ENCODE measurements at places on chromosomes 7 and 10.

DNA sequence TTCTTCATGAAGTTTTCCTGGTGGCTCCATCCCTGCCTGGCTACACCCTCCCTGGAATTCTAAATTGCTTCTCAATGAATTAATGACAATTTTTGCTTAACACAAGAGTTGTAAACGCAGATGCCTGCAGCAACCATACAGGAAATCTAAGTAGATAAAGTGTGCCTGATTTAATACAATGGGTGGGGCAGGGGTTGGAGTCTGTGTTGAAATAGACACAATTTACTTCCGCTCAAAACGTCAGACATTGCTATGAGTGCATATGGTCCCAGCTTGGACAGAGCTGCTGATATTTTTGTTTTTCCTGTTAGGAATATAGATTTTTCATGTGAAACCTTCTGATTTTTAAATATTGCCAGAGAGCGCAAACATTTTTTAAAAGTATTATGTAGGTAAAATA, 1235.0 kb upstream of the SORCS1 start:
- no peak for DNase-seq

DNA sequence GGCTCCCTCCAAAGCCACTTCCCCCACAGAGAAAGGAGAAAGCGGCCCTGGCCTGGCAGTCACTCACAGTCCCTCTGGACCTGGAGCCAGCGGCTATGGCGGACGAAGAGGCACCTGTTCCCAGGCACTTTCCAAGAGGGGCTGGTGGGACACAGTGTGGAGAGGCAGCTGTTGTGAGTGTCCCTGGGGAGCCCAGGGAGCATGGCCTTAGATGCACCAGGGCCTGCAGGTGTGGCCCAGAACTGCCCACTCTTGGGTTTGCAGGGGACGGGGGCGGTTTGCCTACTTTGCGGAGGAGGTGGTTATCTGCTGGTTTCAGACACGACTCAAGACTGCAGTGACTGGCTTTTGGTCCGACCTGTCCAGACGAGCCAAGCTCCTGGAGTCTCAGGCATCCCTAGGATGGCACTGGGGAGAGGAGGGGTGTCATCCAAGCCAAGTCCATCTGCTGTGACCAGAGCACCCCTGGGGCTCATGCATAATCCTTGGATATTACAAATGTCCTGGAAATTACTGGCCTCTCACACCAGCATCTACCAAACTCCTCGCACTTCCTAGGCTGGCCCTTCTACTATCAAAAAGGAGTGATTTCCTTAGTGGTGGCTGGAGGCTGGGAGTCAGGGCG, 18.4 kb downstream of the CTBP2 start:
- DNase-seq: no peak

DNA sequence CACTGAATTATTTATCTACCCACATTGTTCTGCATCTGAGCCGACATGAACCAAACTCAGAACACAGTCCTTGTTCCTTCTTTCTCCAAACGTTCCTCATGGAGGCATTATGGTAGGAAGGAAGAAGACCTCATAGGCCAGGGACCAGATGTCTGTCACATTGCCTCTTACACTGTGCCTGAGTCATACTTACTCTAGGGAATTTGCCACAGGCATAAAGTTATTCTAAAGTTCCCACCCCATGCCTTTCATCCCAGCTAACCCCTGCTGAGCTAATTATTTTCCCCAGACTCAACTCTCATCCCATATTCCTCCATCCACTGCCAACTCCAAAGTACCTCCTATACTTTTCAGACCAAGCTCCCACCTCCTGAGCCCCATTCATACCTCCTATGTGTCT, 21.2 kb downstream of the MAT1A start:
- DNase-seq: no peak

DNA sequence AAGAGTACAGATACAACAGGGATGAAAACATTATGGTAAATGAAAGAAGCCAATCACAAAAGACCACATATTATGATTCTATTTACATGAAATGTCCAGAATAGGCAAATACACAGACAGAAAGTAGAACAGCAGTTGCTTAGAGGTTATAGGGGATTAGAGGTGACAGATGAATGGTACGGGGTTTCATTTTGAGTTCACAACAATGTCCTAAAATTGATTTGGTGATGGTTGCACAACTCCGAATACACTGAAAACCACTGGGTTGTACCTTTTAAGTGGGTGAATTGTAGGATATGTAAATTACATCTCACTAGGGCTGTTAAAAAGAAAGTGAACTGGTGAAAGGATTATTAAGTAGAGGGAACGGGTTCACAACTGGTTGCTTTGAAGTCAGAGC, 76.3 kb upstream of the MRLN start:
- DNase-seq: no peak

DNA sequence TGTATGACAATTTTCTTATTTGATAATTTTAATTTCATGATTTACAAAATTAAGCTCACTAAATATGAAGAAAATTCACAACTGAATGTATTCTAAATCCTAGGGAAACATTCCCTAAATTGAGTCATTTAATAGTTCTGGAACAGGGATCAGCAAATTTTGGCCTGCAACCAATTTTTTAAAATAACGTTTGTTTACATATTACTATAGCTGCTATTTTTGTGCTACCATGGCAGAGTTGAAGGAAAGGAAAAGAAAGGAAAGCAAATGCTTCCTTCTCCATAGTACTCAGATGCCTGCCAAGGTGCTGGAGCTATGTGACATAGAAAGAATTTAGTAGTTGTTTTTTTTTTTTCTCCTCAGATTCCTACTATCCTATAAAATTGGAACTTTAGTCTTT, 1307.7 kb upstream of the LRRTM3 start:
- no peak for DNase-seq

GRCh38 chr7:158824028-158824427, 5.3 kb downstream of the ESYT2 start:
- no peak for DNase-seq

DNA sequence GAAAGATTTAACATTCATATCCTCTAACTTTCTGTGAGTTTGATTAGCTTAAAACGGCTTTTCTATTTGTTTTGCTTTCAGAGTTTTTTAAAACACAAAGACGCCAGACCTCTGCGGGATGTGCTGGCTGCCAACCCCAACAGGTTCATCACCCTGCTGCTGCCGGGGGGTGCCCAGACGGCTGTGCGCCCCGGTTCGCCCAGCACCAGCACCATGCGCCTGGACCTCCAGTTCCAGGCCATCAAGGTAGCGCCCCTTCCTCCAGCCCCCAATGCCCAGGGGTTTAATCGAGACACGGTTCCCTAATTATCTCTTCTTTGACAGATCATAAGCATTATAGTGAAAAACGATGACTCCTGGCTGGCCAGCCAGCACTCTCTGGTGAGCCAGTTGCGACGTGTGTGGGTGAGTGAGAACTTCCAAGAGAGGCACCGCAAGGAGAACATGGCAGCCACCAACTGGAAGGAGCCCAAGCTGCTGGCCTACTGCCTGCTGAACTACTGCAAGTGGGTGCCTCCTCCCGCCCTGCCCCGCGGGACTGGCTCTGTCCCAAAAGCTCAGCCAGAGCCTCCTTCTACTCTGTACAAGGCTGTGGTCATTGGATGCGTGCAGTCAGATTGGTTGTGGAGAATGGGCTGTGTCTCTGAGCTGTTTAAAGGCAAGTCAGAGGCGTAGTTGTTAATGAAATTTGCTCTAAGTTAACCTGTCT, 71.2 kb downstream of the TRRAP start:
- no peak for DNase-seq

GRCh38 chr7:104275900-104276299, 52.5 kb upstream of the LHFPL3 start:
- no peak for DNase-seq

GRCh38 chr10:60123172-60123571, 216.8 kb upstream of the CCDC6 start:
- DNase-seq: no peak

GRCh38 chr7:1521456-1521855, 9.0 kb upstream of the MAFK start:
- no peak for DNase-seq

- DNase-seq: no peak
Observed at GRCh38 chr10:22643775-22644174, 70.6 kb downstream of the PIP4K2A start.

GRCh38 chr7:127683776-127684681, 32.0 kb downstream of the SND1 start:
- no peak for DNase-seq

DNA sequence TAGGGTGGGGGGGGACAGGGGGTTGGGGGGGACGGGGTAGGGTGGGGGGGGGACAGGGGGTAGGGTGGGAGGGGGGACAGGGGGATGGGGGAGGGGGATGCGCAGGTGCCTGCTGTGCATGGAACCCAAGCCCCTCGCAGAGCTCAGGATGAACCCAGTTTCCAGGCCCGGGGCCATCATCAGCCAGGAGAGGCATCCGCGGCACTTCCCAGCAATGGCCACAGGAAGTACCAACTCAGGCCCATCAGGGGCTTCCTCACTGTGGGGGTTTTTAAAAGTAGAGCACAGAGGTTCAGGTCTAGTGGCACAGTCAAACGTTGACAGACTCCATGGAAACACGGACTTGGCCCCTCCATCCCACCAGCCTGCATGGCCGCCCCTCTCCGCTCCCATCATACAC, 172.7 kb downstream of the DIP2C start:
- DNase-seq: no peak

DNA sequence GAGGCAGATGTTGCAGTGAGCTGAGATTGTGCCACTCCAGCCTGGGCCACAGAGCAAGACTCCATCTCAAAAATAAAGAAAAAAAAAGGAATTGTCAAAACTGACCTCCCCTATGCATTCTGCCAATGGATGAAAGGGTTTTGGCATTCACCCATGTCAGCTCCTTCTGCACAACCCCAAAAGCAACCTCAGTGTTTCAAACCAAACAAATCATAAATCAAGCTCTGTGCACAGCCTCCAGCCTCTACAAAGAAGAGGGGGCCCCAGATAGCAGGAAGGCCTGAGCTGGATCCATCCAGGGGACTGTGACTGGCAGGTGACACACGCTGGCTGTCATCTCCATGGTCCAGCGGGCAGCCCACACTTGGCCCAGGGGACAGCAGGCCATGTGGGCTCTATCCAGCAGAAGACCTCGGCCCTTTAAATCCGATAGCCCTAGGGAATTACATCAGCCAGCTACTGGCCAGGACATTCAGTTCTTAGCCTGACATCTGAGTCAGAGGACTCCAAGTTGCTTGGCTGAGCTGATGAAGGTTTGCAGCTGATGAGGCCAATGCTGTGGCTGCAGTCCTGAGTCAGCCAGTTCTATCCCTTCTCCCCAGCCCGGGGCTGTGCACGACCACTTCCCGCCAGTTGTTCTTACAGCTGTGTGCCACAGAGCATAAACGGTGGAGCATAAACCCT, 52.0 kb upstream of the FIGNL1 start:
- DNase-seq: no peak

GRCh38 chr7:141073641-141074161, at the start of gene TMEM178B:
TSS of gene TMEM178B (plus strand) at chr7:141074064.
- peak; percentile 5 for DNase-seq

- DNase-seq: no peak
Observed at GRCh38 chr10:6036861-6037321, 25.3 kb downstream of the IL2RA start.

GRCh38 chr10:29450405-29450804, 161.5 kb downstream of the LYZL1 start:
- DNase-seq: no peak

GRCh38 chr7:67496589-67496988, 500.0 kb downstream of the TYW1 start:
- DNase-seq: no peak

GRCh38 chr10:59993931-59994330, 87.6 kb upstream of the CCDC6 start:
- no peak for DNase-seq

DNA sequence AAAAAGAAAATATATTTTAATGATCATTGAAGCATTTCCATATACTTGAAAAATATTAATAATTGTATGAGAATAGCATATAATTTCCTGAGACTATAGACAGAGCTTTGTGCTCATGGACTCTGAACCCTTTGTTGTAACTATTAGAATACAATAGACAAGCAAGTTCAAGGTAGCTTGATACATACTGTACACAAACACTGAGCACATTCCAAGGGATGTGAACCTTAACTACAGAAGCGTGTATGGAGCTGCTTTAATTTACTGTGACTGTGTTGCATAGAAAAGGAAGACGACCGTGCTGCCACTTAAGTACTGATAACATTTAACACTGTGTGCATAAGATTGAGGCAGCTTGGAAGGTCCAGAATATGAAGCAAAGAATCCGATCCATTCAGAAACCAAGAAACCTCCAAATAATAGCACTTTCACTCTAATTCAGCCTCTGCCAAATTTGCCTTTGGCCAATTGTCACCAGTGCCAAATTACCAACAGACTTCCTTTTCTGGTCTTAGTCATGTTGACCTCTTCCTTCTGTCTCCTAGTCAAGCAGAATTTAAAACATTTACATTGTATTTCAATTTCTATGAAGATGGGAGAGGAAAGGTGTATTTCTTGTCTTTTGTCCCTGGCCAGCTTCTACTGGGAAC, 566.1 kb upstream of the GALNT17 start:
- no peak for DNase-seq

DNA sequence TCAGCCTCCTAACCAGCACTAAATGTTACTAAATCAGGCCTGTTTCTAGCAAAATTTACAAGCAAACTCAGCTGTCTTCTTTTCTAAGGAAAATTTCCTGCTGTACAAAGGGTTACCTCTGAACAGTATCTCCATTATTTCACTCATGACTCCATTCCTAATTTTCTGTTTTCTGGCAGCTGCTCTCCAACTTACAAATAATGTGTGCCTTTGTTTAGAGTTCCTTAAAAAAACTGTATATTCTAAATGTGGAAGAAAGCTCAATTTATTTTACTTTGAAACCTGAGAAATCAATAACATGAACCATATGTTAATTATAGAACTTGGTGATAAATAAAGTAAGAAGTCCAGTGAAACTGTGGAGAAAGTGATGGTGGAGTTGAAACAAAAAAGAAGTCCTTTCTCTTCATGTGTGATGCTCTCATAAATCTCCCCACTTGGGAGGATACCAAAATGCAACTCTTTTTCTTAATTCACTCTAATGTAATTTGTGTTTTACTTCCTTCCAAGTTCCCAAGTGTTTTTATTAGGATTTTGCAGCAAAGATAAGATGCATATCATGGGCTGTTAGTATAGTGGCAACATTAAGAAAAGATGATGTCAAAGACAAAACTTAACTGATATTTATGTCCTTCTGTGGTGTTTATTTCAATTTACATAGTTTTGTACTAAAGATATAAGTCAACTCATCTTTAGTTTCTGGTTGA, 74.8 kb downstream of the CDK6 start:
- no peak for DNase-seq

- DNase-seq: no peak
Observed at GRCh38 chr7:23135755-23136154, 30.2 kb downstream of the KLHL7 start.

DNA sequence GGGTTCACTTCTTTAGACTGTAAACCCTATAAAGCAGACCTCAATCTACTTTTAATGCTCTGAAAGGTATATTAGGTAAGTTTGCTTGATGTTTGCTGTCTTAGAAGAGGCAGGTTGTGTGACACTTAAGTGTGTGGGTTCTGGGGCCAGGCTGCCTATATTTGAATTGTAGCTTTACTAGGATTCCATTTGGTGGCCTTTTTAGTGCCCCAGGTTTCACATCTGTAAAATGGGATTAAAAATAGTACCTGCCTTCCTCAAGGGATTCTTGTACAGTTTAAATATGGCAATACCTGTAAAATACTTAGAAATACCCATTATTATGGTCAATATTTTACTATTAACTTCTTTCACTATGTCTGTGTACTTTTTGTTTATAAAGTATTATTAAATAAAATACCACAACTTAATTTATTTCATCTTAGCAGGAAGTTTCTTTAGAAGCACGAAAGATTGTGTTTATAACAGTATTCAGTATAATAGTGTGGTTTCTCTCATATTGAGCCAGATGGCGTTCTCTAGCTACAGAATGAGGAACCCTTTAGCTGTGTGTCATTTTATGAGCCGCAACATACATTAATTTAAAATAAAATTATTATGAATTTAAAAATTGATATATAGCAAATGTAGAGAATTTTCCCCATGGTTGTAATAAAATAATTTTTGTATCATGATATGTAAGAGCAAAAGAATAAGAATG, 94.2 kb downstream of the CDK14 start:
- no peak for DNase-seq

Data from stimulated activated CD4-positive, alpha-beta T cell treated with anti-CD3 and anti-CD28 coated beads, TNF-alpha, amount 100 ng/mL, for 48 hours (primary cell).